Effector memory CD4-positive, alpha-beta T cell (primary cell): ENCODE measurements at places on chromosomes 2 and 18.

DNA sequence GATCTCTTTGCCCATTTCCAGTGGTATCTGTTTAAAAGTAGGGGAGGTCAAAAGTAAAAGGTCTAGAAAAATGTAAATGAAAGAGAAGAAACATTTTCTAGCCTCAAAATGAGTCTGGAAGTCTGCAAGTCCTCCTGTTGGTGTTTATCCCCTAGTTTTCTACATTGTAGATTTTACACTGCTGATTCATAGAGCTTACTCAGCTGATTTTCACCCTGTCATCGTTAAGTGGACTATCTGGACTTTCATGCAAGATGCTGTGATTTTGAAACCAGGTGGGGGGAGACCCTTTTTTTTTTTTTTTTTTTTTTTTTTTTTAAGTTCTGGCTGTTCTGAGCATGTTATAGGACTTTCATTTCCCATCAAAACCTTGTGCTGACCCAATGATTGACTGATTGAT is 10.3 kb downstream of the HOXD3 start:
- DNase-seq: no peak

- DNase-seq: no peak
These were observed 1.7 kb downstream of the RNU4ATAC start for GRCh38 chr2:121532347-121532766.

GRCh38 chr2:105757433-105757832 is 12.7 kb downstream of the NCK2 start:
- DNase-seq: no peak

- DNase-seq: no peak
These were observed 155.3 kb upstream of the MYO3B start for GRCh38 chr2:170022692-170023091.

DNA sequence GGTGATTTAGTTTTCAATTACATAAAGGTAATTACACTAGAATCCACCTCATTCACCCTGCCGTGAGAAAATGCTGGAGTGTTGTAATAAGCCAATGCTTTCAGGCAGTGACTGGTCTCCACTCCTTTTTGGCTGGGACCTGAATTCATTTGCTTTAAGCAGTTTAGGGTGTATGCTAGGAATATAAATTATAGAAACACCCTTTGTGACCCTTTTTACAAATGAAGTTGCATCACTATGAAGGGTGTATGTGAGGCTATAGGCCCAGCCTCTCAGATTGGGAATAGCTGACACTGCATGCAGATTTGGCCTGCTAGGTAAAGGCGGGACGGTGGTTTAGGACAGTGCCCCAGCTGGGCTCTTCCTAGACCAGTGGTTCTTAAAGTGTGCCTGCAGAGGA is 50.8 kb upstream of the NFE2L2 start:
- DNase-seq: no peak

DNA sequence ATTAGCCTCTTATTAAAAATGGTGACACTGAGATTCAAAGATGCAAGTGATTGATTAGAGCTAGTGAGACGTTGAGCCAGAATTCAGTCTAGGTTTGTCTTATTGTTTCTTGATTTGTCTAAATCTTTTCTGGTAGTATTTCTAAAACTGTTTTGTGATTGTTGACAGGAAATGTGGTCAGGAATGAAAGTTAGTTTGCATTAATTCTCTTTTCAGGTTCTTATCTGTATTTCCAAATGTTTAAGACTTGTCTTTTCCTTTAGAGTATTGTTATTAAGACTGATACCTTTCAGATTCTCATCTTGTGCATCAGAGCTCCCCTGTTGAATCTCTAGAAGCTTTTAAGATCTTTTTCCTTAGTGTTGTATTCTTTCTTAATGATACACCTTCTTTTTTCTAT is 89.3 kb downstream of the MBD5 start:
- no peak for DNase-seq

- no peak for DNase-seq
These were observed 237.0 kb downstream of the ZNF407 start for GRCh38 chr18:74834424-74835309.

GRCh38 chr2:72673279-72673678 is 152.6 kb downstream of the EXOC6B start:
- no peak for DNase-seq

GRCh38 chr2:19942199-19942598 is 40.4 kb upstream of the TTC32 start:
- DNase-seq: no peak

GRCh38 chr2:149562324-149562723 is 25.3 kb downstream of the MMADHC start:
- no peak for DNase-seq

DNA sequence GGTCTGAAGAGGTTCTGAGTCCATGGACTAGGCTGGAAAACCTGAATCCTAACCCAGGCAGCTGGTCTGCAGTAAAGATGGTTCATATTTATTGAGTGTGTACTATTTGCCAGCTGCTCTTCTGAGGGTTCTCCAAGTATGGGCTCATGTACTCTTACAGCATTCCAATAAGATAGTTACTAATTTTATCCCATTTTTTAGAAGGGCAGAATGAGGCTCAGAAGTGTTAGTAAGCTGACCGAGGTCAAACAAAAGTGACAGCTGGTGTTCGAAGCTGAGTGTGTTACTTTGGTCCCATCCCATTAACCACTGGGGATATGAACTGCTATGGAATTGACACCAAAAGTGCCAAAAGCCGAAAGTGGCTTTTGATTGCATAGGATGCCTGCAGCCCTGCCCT is 76.9 kb downstream of the CABLES1 start:
- no peak for DNase-seq

GRCh38 chr18:3874125-3874524 is 424.2 kb downstream of the TGIF1 start:
- no peak for DNase-seq

GRCh38 chr18:59303656-59304195 is 14.7 kb downstream of the CPLX4 start:
- no peak for DNase-seq

DNA sequence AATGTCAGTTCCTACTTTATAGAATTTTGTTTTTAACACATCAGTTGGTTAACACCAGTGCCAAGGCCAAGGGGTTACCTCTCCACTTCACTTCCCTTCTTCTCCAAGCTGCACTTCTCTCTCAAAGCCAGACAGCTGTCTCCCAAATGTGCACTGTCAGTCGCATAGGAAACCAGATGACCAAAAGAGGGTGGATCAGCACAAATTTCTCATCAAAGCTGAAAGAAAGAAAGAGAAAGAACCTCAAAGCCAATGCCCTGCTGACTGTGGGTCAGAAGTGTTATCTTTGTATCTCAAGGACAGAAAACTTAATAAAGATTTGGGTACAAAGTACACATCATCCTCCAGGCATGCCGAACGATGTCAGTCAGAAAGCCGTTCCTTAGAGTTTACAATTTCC is 32.2 kb downstream of the SPATS2L start:
- no peak for DNase-seq

GRCh38 chr2:136248242-136248641 is 130.3 kb upstream of the CXCR4 start:
- no peak for DNase-seq

GRCh38 chr2:128233790-128234395 is 84.8 kb downstream of the HS6ST1 start:
- no peak for DNase-seq

- DNase-seq: no peak
These were observed 158.4 kb downstream of the CCDC178 start for GRCh38 chr18:33282142-33282541.

- DNase-seq: no peak
These were observed 182.5 kb upstream of the OSR1 start for GRCh38 chr2:19540739-19541525.

DNA sequence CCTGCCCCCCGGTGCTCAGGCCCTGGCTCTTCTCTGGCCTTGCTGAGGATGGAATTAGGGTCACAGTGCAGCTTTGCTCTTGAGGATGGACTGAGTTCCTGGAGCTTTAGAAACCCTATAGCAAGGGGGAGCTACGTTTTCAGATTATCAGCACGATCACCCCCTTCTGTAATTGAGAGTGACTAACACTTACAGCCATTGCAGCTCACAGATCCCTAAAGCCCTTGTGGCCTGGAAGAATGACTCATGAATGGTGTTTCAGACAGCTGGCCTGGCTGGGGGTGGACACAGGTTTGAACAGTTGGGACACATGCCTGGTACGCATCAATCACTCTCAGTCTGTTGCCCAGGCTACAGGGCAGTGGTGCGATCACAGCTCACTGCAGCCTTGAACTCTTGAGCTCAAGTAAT is 79.7 kb upstream of the IGFBP5 start:
- DNase-seq: no peak

- DNase-seq: no peak
These were observed 22.4 kb downstream of the CYP27C1 start for GRCh38 chr2:127197475-127198385.

- no peak for DNase-seq
These were observed 126.9 kb upstream of the PIK3C3 start for GRCh38 chr18:41828137-41828536.

GRCh38 chr18:25518716-25519053 is 166.7 kb upstream of the ZNF521 start:
- no peak for DNase-seq

DNA sequence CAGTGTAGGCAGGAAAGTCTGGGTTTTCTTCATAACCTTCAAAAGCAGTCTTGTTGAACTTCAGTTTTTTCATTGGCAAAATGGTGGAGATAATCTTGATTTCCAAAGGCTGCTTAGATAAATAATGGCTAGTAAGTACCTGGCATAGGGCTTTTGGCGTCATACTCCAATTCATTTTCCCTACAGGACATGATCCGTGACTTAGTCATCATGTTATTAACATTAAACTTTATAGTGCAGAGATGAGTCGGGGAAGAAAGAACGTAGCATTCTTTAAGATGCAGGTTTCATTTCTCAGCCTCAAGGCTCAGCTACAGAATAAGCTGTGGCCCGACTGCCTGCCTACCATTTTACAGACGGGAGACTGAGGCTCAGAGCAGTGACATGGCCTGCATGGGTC is 64.0 kb downstream of the RALBP1 start:
- DNase-seq: no peak

GRCh38 chr2:74499940-74500577 is 656 bp upstream of the LBX2 start:
- DNase-seq: no peak

DNA sequence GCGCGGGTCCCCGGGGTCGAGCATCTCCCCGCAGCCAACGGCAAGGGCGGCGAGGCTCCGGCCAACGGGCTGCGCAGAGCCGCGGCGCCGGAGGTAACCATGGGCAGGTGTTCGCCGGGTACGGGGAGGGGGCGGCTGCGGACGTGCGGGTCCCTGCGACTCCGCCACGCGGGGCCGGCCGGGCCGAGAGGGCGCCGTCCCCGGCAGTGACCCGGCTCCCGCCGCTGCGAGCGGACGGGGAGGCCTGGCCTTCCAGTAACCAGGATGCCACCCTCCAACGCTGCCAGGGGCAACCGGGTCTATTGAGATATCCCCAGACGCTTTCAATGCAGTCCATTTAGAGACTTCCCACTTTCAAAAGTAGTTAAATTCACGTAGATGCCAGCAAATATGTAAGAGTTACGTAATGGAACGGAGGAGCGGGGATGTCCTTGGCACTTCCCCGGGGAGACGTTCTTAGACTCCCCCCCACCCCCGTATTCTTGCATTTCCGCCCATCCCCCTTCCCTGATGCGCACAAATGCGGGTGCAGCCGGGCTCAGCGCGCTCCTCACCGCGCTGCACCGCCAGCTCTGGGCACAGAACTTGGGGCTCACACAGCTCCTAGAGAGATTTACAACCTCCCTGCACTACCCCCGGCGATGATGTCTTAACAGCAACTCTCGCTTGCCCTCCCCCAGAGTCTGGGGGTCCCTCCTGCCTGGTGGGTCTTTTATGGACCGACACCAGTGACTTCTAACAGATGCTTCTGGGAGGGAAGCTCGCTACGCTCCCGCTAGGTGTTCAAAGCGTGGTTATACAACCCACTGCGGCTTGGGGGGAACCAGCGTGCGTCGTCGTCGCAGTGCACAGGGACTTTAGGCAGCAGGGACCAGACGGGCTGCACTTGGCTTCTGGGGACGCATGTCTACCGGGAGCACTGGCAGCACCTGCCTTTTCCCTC is 657 bp downstream of the SGPP2 start:
- DNase-seq: no peak

DNA sequence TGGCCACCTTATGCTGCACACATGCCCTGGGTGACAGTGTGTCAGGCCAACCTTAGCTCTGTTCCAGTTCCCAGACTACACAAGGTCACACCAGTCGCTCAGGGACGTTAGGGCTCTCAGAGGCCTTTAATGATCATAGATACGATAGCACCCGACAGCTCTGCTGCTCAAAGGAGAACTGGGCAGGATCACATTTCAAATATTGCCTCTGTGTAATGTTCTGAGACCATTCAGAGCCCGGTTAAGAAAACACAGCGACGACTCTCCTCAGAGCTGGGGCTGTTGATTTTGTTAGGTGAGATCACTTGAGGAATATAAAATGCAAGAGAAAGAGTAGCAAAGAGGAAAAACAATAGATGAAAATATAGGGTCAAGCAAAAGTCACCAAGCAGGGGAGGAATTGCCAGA is 166.6 kb upstream of the TANK start:
- no peak for DNase-seq

- DNase-seq: no peak
These were observed 78.8 kb upstream of the GAREM1 start for GRCh38 chr18:32549248-32550110.

DNA sequence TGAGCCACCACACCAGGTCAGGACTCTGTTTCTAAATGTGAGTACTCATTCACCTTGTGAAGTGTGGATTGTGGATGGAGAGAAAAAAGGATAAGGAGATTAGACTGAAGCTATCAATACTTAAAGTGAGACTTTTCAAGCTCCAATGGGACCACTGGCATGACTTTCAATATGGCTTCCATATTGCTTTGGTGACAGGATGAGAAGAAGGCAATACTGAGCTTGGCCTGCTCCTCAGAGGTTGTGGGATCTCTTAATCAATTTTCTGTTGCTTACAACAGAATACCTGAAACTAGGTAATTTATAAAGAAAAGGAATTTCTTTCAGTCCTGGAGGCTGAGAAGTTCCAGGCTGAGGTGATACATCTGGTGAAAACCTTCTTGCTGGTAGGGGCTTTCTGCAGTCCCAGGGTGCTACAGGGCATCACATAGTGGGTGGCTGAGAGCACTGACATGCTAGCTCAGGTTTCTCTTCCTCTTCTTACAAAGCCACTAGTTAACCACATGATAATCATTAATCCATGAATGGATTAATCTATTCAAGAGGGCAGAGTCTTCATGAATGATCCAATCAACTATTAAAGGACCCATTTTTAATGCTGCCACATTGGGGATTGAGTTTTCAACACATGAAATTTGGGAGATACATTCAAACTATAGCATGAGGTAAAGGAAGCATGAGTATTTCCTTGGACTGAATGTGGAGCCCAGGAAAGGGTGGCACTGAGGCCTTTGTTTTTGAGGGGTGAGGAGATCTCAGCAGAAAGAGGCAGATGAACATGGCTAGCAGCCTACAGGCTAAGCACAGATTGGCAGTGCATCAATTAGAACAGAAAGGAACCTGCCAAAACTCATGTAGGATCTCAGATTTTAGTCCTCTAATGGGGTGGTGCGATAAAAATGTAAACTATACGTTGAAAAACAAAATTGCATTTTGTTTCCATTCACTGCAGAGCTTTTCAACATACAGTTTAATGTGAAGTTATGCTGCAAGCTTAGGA is 274.5 kb downstream of the PIK3C3 start:
- DNase-seq: no peak

- no peak for DNase-seq
These were observed 77.4 kb downstream of the PTGR3 start for GRCh38 chr18:75131381-75132000.
